Neural progenitor cell (in vitro differentiated cells): ENCODE measurements at places on chromosomes 4 and X. TPM values are rescaled to one million over a fixed set of nuclear protein-coding genes. Genes with fewer than 3 reads are reported as not detected.
A peak's percentile ranks its signal among the peaks of the same experiment; 100 is the strongest.

DNA sequence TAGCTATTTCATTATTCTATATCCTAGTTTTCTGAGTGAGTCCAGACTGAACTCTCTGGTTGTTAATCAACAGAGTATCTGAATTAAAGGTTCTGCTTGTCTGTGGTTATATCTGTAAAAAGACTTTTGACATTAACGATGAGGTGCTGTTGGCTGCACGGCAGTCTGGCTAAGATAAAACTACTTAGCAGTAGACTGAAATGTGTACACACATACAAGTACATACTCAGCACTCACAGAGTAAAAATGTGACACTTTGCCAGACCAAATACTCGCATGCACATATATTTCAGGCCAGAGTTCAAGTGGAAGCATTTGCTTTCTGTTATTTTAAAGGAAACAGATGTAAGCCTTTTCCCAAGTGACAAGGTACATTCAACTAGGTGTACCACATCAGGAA is 80.5 kb downstream of the PRDM5 start:
- no peak for DNase-seq

- peak; percentile 84 for DNase-seq
Measured at GRCh38 chr4:94406668-94407437, 44.9 kb upstream of the PDLIM5 start.

GRCh38 chr4:76722838-76723237 is 175.1 kb downstream of the SOWAHB start:
- no peak for DNase-seq

EVC2 gene
- total RNA-seq = 6.1 and 8.0 TPM in 2 replicates
